ENCODE measurements at places on chromosomes 2 and 18.

DNA sequence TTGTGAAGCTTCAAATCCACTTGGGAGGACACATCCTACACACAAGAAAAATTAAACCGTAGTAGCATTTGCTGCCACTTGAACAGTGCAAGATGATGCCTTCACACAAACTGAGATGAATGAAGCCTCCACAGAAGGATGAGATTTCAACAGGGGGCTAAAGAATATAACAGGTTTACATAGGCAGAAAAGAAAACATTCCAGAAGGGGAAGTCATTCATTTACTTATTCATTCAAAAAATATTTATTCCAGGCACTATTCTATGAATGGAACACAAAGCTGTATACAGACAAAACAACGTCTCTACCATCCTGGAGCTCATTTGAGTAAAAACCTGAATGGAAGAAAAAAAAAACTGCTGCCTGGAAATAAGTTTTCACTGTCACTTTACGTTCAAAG, 170.5 kb downstream of the CDH20 start:
- no peak for DNase-seq

DNA sequence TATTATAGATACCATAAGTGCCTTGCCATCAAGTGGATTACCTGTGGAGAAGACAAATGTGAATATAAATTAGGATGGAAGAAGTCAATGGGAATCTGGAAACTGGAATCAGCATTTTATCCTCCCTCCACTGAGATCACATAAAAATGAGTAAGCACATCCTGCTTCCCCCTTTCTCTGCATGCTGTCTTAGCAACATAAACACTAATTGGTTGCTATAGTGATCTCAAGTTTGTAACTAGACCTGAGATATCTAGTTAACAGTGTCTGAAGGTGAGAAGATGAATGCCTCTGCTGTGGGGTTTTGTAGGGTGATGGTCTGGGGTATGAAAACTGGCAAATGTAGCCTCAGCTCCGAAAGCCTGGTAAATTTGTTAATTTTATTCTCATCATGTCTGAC, 1357.5 kb upstream of the CELF4 start:
- no peak for DNase-seq

- DNase-seq = no peak
These were observed 55.3 kb upstream of the HK2 start for GRCh38 chr2:74778381-74779264.

DNA sequence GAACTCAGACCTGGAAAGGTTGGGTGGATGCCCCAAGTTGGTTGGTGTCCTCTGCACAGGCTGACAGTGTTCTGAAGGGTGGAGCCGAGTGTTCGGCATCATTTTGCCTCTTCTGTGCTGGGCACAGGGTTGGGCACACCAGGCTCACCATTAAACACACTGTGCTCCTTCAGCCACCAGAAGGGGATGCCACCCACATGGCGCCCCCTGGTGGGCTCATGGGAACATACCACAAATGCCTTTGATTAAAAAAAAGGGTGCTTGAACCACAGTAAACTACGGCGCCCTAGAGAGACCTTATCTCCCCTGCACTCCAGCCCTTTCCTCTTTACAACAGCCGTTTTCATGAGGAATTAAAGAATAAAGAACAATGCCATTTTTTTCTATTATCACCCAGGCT, 89.4 kb downstream of the CELF4 start:
- no peak for DNase-seq

DNA sequence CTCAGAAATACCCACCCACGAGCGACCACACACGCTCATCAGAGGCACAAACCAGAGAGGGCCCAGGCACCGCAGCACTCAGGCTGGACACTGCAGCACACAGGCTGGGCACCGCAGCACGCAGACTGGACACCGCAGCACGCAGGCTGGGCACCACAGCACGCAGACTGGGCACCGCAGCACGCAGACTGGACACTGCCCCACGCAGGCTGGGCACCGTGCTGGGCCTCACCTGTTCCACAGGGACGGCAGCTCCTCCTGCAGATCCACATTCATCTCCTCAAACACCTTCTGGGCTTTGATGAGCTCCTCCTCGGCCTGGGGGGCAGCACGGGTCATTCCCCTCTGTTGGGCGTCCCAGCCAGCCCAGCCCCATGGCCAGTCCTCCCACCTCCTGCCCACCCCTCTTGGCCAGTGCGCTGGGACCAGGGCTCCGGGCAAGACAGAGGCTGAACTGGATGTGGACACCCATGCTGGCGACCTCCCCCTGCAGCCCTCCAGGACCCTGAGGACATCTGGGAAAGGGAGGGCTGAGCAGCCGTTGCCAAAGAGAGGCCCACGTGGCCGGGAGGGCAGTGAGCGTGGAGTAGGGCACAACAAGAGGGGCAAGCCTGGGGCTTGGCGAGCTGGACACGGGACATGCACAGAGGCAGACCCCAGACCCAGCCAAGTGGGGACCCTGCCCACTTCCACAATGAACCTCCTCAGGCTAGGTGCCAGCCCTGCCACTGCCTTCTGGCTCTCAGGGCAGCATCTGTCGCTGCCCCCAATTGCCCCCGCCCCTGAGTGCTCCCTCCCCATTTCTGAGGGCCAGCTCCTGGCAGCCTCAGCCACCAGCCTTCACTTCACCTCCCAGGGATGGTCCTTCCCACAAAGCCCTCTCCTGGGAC, 43.0 kb downstream of the BIN1 start:
- no peak for DNase-seq

DNA sequence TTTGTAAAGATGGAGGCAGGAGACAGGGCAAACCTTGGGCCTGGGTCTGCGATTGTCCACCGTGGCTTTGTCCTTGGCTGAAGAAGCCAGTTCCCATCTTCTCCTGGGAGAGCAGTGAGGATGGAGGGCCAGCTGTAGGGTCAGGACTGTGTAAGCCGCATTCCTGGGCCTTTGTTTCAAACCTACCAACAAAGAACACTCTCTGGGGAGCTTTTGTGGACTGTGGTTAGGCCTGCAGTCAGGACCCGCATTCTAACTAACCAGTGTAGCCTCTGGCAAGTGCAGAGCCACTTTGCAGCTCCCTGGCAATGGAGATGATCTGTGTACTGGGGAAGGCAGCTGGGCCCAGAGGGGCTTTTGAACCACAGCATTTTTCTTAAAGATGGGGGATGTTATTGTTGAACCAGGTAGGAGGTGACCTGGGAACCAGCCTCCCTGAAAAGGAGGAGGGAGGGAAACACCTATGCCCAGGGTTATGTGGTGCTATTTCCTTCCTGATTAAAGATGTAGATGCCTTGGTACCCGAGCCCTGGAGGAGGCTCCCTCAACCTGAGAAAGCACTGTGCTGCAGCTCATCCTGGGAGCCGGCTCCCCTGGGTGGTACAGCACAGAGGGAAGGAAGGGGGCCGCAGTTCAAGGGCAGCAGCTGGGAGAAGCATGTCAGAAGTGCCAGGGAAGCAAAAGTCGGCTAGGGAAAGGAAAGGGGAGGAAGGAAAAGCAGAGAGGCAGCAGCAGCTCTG, 12.7 kb upstream of the SMAD4 start:
- no peak for DNase-seq

- DNase-seq = peak; percentile 48
These were observed 24.5 kb upstream of the PEX13 start for GRCh38 chr2:60992985-60993392.

- DNase-seq = no peak
These were observed 93.0 kb upstream of the MCFD2 start for GRCh38 chr2:47008381-47009252.

DNA sequence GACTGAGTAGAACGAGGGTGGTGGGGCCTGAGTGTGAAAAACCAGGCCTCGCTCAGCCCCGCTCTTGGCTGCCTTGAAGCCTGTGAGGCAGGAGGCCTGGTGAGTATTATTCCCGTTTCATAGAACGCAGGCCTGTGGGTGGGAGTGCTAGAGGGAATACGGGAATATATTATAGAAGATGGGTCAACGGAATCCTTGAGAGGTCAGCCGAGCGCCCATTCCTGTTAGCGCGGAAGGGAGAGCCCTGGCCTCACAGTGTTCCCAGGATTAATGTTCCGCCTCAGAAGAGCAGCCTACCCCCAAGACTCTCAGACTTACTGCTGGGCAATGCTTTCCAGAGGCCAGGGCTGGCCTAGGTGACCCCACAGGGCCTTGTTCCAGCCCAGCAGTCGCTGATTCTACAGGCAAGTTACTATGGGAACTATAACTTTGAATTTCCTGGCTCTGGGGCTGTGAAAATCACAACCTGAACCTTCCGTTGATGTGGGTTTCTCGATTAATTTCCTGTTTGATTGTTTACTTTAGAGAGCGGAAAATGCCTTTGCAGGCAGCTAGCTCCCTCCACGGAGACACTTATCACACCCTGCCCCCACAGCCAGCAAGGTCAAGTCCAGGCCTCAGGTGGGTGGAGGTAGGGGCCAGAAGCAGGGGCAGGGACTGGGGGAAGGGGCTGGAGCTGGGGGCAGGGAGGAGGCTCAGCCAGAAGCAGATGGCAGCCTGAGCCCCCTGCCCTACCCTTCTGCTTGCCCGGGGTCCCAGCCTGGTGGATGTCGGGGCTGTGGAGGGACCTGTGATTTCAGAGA, 108.3 kb downstream of the SMAD7 start:
- no peak for DNase-seq

GRCh38 chr2:220174826-220175225, 547.4 kb downstream of the SLC4A3 start:
- no peak for DNase-seq

DNA sequence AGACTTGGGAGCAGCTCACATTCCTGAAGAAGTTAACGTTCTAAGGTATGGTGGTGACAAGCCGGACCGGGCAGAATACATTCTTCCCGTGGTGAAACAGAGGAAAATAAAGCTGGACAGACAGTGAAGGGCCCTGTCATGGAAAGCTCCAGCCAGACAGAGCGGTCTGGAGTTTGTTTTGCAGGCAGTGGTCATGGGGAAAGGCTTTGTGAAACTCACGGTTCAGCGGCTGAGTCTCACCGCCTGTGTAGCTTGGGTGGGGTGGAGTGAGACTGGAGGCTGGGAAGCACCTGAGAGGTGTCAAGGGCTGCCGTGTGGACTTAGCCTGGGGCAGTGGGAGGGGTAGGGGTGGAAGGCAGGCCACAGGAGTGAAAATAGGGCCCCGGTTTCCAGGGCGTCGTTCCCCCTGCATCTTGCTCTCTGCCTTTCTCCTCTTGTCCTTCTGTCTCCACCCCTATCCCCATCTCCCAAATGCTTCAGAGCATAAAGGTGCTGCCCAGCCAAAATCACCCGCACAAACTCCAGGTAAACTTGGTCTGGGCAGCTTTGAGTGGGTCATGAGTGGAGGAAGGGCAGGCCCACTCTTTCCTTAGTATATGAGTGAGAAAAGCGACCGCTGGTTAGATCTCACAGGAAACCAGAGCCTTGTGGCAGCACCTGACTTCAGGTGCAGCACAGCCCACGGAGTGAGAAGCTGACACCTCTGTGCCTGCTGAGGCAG, 11.4 kb upstream of the SLC20A1 start:
- DNase-seq = no peak

GRCh38 chr2:219401606-219402005, 13.9 kb upstream of the DNPEP start:
- DNase-seq = no peak

DNA sequence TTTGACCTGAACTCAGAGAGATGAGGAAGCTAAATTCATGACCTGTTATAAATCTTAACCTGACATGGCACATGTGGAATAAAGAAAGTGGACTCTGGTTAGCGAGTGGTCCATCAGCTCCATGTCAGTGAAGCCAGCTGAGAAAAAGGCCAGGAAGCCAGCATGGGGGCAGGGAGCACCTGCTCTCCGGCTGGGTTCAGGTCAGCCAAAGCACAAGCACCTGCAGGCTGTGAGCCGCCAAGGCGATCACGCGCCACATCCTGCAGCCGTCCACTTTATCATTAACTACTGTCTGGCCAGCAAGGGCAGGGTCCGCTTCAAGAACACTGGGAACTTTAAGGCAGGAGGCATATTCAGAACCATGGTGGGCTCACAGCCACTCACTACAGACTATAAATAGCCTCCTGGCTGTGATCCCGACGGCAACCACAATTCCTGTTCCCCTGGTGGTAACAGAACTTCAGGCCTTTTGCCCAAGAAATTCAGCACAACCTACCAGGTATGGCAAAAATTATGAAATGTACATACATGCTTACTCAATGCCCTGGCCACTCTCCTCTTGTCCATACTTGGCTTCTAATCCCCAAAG, 35.5 kb downstream of the ACVR1 start:
- no peak for DNase-seq

DNA sequence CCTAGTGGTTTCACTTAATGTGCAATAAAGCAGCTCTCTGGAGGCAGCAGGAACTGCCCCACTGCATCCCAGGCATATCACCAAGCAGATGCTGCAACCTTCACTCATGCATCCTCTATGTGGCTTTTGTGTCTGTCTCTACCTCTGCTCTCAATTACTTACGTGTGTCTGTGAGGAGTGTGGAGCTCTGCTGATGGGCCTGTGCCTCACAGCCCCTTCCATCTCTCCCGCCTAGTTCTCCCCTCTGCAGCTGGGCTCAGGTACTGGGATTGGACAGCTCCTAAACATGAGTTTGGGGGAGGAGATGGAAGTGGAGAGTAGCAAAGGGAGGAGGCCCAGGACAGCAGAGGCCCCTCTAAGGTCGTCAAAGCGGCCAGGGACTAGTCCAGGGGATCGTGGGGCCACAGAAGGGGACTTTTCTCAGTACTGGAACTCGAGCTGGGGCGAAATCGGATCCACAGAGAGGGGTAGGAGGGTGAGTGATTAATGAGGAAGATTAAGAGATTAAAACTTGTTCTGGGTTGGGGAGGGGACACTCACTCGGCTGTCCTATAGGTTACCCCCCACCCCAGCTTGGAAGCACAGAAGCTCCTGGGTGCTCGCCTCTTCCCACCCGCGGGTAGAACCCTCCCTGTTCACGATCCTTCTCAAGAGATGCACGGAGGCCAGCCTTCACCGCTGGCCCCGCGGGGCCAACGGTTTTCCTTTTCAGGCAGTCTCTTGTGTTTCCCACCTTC, 2.1 kb upstream of the LBX2 start:
- DNase-seq = no peak

DNA sequence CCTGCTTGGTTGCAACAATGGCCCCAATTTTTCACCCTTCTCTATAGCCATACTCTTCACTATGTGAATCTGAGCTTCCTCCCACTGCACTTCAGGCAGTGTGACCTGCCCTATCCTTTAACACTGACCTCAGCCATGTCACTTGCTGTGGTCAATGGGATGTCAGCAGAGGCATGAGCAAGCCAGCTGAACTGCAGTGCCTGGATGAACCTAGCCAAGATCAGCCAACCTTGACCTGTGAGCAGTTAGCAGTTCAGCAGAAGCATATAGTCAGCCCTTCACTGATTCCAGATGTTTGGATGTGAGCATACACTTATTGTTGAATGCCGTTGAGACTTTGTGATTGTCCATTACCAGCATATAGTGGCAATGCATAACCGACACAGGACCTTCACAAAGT, 63.4 kb upstream of the BOD1L2 start:
- no peak for DNase-seq

GRCh38 chr2:135688978-135689377, 52.7 kb upstream of the UBXN4 start:
- no peak for DNase-seq

GRCh38 chr2:160837416-160837815, 322.8 kb upstream of the TANK start:
- no peak for DNase-seq

GRCh38 chr2:39512434-39512935, 75.4 kb upstream of the MAP4K3 start:
- DNase-seq = no peak

- no peak for DNase-seq
These were observed 316.5 kb downstream of the CYP26B1 start for GRCh38 chr2:71831193-71831577.

All from SIG-M5 (cell line).